Activated CD4-positive, alpha-beta T cell treated with anti-CD3 and anti-CD28 coated beads, Interleukin-2, amount 50 U/mL, for 24 hours (primary cell): ENCODE measurements at places on chromosomes 3 and 15.

- no peak for DNase-seq
Measured at GRCh38 chr15:33100314-33100713, 94.2 kb downstream of the FMN1 start.

DNA sequence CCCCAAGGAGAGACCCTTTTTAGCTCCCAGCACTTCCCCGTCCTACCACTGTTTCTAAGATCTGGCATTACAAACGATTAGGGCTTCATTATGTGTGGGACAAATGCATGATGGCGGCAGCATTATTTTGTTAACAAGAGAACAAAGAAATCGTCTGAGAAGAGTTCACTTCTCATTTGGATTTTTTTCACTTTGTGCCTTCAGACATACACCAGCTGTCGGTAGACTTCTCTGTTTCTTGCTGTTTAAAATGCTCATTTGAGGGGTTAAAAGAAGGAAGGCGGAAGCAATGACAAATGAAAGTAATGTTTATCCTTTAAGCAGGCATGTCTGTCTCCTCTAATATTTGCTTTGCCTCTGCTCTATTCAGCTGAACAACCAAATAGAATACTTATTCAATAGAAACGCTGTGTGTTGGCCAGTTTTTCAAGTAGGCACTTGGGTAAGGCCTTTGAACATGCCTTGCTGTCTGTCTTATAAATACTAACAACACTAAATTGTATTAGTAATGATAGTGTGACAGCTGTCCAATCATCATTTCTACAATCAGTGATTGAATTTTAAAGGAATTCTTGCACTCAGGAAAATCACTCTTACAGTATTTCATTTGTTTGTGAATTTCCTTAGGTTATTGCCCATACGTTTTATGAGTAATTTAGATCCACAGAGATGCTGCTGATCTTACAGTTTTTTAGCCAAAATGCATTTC lies 382.4 kb downstream of the IL5RA start:
- DNase-seq = no peak

- no peak for DNase-seq
Measured at GRCh38 chr3:98761643-98762229, 1.4 kb upstream of the ST3GAL6 start.

- no peak for DNase-seq
Measured at GRCh38 chr3:68033867-68034266, 379.5 kb upstream of the SUCLG2 start.

DNA sequence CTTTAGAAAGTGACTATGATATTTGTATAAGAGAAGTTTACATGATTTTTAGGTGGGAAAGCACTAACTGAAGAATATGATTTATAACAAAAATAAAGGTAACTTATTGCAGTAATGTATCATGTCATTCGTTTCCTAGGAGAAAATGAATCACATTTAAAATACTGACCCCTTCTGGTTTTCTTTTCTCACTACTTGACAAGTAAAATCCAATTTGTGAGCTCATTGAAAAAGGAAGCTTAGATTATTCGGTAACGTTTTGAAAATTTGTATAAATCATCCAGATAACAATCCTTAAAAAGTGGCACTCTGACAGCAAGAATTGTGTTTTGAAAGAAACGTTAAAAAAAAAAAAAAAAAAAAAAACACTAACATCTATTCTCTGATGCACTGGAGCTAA lies 39.0 kb downstream of the NSUN3 start:
- no peak for DNase-seq

DNA sequence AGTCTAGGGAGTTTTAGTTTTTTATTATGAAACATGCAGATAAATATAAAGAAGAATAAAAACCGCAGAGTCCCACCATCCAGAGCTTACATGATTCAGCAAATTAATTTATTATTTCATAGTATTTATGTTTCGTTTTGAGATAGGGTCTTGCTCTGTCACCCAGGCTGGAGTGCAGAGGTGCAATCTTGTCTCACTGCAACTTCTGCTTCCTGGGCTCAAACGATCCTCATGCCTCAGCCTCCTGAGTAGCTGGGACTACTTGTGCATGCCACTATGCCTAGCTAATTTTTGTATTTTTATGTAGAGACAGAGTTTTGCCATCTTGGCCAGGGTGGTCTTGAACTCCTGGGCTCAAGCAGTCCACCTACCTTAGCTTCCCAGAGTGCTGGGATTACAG lies 13.6 kb downstream of the RNF13 start:
- no peak for DNase-seq

DNA sequence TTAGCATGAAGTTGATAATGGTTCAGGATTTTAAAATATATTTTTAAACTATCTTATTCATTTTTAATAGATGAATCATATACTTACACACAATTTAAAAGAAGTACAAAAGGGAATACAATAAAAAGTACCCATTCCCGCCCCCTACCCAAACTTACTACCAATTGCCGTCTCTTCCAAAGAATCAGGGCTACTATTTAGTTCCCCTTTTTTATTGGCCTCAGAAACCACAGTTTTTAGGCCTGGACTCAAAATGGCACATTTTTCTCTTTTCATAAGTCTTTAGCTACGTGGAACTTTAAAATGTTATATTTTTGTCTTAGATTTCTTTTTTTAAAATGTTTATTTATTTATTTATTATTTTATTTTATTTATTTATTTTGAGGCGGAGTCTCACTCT lies 18.0 kb downstream of the LRRK1 start:
- DNase-seq = no peak

- no peak for DNase-seq
Measured at GRCh38 chr15:89642106-89642505, 13.2 kb downstream of the KIF7 start.

DNA sequence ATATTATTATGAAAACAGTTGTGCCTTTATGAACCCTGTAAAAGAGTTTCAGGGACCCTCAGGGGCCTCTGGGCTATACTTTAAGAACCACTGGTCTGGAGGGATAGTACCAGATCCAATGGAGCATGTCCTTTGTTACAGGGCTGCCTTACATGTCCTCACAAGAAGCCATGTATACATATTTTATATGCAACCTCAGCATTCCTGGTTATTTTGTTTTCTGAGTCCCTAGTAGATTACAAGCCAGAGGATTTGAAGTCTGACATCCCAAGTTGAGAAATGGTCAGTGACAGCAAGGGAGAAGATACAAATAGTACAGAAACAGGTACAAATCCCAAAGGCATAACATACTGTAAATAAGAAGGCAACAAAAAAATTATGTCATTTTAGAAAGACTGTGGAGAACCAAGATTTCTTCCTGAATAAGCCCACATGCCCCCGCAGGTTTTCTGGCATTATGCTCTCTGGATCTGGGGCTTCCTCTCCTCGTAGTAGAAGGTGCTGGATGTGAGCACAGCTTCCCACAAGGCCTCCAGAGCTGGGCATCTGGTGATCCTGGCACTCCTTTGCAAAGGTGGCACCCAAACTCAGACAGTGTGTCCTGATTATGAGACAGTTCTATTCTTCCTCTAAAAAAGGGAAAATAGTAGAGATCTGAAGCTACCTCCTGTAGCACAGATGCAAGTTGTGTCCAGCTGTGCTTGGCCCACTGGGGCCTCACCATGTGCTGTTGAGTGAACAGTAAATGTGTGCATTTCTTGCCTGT lies 114.0 kb downstream of the NR1D2 start:
- no peak for DNase-seq

- no peak for DNase-seq
Measured at GRCh38 chr3:46853441-46854415, 9.5 kb downstream of the MYL3 start.

- no peak for DNase-seq
Measured at GRCh38 chr3:32596909-32597369, 26.3 kb upstream of the DYNC1LI1 start.

GRCh38 chr3:16174026-16174355 lies 489 bp upstream of the GALNT15 start:
- DNase-seq = no peak

DNA sequence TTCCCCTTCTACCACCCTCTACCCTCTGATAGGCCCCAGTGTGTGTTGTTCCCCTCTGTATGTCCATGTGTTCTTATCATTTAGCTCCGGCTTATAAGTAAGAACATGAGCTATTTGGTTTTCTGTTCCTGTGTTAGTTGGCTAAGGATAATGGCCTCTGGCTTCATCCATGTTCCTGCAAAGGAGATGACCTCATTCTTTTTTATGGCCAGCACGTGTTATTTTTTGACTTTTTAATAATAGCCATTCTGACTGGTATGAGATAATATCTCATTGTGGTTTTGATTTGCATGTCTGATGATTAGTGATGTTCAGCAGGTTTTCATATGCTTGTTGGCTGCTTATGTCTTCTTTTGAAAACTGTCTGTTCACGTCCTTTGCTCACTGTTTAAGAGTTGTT lies 63.1 kb upstream of the NPHP3 start:
- DNase-seq = no peak

GRCh38 chr15:52243697-52244555 lies 51.7 kb downstream of the MYO5C start:
- DNase-seq = no peak

DNA sequence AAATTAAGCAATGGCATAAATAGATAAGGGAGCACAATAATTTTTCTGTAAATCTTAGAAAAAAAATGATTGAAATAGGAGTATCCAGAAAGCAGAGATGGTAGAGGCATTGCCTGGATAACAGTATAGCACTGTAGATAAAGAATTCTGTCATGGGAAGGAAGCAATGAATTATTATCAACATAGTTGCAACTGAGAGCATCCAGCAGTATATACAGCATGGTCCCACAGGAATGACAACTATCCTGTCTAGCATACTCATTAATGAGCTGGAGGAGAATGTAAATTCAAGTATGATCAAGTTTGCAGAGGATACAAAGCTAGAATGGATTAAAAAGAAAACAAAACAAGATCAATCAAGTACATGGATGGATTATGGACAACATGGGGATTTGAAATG lies 90.8 kb downstream of the DPH6 start:
- DNase-seq = no peak

- DNase-seq = no peak
Measured at GRCh38 chr3:171115667-171116066, 89.1 kb upstream of the SLC2A2 start.
